ENCODE measurements at places on chromosomes 7 and 10.

GRCh38 chr7:157650801-157651200 is 314.0 kb downstream of the DNAJB6 start:
- no peak for DNase-seq

DNA sequence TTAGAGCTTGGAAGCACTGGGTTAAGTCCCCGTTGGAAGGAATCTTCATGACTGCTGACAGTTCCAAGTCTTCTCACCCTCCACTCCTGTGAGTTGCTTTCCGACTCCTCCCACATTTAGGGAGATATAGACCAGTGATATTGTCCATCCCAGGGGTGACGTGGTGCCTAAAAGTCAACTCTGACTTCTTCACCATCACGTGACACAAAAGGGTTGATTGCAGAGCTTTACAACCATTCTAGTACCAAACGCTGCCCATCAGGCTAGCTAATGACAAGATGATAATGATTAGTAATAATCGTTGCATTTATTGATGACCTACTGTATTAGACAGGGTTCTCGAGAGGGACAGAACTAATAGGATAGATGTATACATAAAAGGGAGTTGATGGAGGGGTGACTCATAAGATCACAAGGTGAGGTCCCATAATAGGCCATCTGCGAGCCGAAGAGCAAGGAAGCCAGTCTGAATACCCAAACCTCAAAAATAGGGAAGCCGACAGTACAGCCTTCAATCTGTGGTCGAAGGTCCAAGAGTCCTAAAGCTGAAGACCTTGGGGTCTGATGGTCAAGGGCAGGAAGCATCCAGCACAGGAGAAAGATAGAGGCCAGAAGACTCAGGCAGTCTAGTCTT is 85.3 kb upstream of the CARD11 start:
- DNase-seq: no peak

DNA sequence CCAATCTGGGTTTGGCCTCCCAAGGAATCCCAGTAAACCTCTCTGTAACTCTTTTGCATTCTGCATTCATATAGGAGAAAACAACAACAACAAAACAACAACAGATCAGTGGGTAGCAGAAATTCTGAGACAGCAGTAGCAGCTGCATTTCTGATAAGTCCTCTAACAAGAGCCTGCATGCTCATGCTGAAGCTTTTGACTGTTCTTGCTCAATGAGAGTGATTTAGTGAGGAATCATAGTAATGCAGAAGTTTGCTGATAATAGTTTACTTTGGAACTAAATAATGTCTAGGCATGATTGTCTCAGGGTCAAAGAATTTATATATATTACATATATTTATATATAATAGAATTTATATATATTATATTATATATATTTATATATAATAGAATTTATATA is 35.2 kb downstream of the BMPER start:
- no peak for DNase-seq

- DNase-seq: no peak
Observed at GRCh38 chr10:113528876-113529275, 24.0 kb upstream of the HABP2 start.

DNA sequence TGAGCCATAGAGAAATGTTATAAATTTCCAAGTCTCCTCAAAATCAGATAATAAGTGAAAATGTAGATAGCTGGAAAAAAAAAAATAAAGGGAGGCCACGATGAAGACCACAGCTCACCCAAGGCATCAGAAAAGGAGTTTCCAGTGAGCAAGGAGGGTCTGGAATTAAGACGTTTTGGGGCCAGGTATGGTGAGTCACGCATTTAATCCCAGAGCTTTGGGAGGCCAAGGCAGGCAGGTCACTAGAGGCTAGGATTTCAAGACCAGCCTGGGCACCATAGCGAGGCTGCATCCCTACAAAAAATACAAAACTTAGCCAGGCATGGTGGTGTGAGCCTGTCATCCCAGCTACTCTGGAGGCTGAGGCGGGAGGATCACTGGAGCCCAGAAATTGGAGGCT is 65.5 kb downstream of the ASB13 start:
- no peak for DNase-seq

GRCh38 chr10:72260976-72261783 is 12.5 kb upstream of the DDIT4 start:
- no peak for DNase-seq

DNA sequence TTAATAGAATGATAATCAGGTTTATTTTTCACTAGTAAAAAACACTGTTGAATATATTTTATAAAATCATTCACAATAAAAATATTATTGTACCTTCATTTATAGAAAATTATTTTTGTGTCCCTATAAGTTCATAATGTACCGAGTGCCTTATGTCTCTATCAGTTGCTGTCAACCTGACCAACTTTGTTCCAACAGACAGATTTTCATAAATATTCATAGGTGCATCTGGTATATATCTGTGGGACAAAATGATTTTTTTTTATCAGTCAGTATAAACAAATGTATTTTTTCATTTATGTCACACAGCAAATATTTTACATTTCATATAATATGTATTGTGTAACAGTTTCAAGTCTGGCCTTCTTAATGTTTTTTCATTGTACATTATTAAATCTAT is 195.9 kb downstream of the HGF start:
- no peak for DNase-seq

DNA sequence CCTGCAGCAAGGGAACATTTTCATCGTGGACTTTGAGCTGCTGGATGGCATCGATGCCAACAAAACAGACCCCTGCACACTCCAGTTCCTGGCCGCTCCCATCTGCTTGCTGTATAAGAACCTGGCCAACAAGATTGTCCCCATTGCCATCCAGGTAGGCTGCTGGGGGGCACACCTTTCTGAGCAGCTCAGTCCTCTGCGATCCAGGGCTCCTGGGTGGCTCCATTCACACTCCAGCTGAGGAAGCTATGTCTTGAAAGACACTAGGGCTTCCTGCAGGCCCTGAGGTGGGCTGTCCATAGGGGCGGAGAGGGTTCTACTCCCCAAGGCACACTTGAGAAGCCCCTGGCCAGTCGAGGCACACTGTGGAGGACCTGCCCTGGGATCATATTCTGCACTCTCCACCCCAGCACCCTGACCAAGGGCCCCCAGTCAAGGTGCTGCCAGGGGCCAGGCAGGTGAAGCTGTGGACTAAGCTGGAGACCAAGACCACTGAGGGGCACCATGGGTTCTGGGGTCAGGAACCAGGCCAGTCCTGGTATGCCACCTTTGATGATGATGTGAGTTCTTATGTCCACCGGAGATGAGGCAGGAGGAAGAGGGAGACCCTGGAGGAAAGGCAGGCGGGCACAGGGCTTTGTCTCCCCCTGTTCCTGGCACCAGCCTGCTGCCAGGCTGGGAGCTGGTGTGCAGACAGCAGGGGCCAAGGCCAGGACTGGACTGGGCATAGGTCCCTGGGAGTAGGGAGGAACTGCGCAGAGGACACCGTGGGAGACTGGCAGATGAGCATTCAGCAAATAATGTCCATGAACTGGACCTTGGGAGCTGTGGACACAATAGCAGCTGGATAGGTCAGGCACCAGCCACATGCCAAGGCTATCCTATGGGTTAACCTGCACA is 54.8 kb downstream of the ALOX5 start:
- no peak for DNase-seq

GRCh38 chr7:30458311-30458710 is 20.3 kb downstream of the NOD1 start:
- no peak for DNase-seq

DNA sequence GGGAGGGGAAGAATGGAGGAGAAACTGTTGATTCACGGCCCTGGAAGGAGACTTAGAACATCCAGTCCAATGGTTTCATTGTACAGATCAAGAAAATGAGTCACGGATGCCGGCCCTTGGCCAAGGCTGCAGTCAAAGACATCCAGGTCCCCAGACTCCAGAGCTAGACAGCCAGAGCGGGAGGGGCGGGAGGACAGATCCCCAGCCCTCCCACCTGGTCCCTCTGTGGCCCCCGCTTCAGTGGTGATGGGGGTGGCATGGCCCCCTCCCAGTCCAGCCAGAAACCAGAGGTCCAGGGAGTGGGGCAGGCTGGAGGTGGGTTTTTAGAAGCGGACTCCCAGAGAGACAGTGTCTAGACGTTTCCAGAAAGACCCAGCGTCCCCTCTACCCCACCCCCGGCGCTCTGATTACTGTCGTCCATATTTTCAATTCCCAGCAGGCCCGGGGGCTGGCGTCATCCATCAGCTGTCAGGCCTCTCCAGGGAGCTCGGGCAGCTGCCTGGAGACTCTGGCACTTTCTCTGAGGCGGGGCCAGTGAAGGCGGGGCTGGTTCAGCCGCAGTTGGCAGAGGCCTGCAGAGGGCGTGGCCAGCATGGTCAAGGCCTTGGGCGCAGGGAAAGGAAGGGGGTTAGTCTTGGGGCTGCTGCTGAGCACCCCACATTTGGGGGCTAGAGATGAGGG is 8.0 kb upstream of the HSPB1 start:
- peak; percentile 91 for DNase-seq

DNA sequence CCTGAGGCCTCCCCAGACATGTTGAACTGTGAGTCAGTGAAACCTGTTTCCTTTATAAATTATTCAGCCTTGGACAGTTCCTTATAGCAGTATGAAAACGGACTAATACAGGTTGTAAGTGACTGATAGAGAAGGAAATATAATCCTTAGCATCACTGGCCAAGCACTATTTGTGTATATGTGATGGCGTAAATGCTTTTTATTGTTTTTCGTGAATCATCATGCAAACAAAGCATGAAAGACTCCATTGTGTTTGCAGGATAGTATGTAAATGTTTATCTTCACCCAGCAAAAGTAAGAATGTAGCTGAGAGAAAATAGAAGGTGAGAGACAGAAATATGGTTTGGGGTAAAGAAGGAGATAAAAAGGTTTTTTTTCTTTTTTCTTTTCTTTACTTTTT is 92.5 kb upstream of the LRGUK start:
- no peak for DNase-seq

DNA sequence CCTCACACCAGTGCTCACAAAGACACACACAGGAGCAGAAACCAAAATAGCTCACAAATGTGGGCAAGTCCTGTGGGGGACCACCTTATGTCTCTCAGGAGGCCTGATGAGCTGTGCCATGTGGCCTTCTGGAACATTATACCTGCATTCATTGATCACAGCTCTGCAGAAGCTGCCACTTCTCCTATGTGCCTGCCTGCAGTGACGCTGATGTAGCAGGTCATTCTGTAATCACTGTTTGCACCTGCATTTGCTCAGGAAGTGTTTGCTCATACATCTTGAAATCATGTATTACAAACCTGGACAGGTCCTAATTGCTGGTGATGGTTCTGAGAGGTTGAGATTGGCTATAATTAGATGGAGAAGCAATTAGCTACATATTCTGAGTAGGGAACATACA is 310.2 kb downstream of the AUTS2 start:
- no peak for DNase-seq

- no peak for DNase-seq
Observed at GRCh38 chr10:72088889-72089575, 681 bp upstream of the SPOCK2 start.

GRCh38 chr7:49295146-49295545 is 370.8 kb downstream of the CDC14C start:
- no peak for DNase-seq

- no peak for DNase-seq
Observed at GRCh38 chr10:9825491-9826018, 1192.1 kb upstream of the CELF2 start.

DNA sequence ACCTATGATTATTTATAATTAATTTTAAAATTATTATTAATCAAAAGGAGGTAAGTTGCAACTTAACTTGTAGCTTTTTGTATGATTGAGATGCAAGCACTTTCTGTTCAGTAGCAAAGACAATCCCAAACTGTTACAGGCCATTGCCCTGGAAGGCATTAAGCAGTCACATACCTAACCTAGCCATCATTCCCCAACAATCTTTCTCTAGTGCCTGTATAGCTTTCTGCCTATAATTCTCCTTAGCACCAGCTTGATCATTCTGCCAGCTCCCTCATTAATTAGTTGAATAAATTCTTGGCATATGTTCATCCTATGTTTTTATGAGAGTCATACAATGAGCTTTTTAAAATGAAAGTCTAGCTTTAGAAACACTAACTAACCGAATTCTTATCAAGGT is 178.9 kb upstream of the TMEM106B start:
- DNase-seq: no peak

DNA sequence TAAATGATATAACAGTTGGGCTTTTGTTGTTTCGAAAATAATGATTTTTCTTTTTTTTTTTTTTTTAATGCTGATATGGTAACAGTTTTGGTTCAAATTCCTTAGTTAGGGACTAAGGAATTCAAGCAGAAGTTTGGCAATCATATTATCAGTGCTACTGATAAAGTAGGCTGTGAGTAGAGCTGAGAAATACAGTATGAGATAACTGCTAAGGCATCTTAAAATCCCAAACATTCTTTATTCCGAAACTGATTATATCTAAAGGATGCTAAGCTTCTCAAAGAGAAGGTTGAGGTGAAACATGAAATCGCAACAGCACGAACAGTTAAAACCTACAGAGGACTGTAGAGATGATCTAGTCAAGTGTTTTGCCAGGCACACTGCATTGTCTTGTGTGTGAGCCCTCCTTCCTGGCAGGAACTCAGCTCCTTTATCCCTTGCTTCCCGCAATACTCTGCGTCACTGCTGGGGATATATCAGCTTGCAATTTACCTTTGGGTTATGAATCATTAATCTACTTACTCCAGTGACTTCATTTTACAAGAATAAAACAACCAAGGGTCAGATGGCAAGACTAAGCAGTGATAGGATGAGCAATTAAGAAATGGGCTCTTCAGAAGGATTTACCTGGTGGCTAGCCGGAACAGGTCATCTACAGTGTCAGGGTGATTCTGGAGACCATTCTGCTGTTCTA is 36.7 kb downstream of the IRF5 start:
- DNase-seq: no peak

DNA sequence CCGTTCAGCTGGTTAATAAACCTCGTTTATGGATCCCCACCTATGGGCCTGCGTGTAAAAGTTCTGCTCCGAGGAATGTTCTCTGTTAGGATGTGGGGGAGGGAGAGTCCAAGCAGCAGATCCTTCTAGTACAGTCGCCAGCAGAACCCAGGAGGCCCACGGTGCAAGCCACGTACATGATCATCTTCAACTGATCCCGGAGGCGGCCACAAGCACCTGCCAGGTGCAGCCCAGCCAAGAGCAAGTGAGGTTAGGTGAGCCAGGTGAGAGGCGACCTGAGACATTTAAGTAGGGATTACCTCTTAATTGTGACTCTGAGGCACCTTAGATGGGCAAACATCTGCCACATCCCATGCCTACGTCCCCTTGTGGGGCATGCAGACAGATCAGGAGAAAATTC is 18.0 kb upstream of the FGFR2 start:
- no peak for DNase-seq

DNA sequence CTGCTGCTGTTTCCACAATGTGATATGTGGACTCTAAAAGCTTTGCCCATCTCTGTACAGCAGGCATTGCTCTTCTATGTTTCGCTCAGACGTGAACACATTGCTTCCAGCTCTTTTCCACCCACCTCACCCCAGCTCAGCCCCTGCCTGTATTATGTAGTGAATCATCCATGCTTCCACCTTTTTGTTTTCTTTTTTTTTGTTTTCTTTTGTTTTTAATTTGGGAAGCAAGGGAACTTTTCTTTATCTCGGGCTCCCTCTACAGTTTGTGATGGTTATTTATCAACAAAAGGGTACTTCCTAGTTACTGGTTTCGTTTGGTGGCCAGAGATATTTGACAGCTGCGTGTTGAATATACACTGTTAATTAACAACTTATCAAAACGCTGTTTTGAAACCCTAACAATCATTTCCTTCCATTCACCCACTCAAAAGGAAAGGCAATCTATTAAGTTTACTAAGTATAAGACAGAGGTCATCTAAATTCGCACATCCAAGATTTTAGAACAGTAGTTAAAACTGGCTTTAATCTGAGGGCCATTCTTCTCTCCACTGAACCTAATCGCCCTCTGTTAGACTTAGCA is 127.9 kb upstream of the STK17A start:
- peak; percentile 64 for DNase-seq

Data from left kidney (tissue), 8 donors.